ENCODE measurements at places on chromosomes 3 and 15. TPM values are rescaled to one million over a fixed set of nuclear protein-coding genes. Genes with fewer than 3 reads are reported as not detected.

The TRPM1 gene
- not detected for polyA plus RNA-seq

The PSTPIP1 gene
- not detected for polyA plus RNA-seq

The C3orf20 gene
- not detected for polyA plus RNA-seq

The RTP1 gene
- 2.0 TPM for polyA plus RNA-seq

The RAD51 gene
- not detected for polyA plus RNA-seq

The MAP1A gene
- 3.4 TPM for polyA plus RNA-seq
